Spinal cord (tissue), 10 donors: ENCODE measurements at places on chromosomes 11 and 22. TPM values are rescaled to one million over a fixed set of nuclear protein-coding genes. Genes with fewer than 3 reads are reported as not detected.

DNA sequence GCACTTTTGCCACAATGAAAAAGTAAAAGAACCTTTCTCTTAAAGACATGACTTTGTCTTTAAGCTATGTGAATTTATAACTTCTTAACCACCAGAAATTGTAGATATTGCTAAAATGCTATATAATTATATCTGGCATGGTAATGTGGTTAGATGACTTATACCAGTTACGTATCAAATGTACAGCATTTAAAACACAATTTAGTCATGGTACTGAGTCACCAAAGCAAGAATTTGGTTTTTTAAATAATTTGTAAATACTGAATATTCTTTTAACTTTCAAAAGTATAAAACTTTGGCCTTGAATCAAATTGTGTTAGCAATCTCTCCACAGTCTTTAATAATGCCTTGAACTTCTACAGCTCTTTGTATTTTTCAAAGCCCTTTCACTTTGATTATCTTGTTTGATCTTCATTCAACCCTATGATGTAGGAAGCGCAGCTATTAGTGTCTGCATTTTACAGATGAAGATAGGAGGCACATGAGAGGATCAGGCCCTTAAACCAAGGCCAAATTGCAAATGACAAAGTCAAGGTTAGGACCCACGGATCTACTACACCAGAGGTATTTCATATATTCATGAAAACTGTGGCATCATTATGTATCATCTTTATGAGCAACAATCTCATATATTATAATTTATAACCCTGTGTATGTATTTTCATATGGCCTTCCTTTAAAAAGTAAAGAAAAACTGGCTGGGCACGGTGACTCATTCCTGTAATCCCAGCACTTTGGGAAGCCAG, 4.4 kb upstream of the SYTL2 start:
- no peak overlapping the region for H3K4me3 ChIP-seq
- DNase-seq: no peak

DNA sequence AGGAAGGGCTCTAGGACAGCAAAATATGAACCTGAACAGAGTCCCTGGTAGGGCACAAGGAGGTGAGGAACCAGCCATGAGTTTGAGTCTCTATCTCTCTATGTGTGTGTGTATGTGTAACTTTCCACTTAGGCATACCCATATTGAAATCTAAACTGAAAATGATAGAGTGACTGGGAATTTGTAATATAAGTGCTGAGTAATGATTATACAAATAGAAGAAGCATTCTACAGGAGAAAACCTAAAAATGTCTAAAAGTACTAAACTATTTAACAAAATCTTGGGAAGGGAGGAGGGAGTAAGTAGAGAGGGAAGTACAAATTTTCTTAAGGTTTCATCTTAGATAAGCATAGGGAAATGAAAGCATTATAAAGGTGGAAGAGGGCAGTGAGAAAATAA, 97.1 kb upstream of the ZC3H12C start:
- H3K27me3 ChIP-seq: no peaks in the 10 kb centered on the region
- H3K4me3 ChIP-seq: no peak overlapping the region
- H3K4me1 ChIP-seq: no peaks in the 10 kb centered on the region
- DNase-seq: no peak
- H3K27ac ChIP-seq: no peak overlapping the region

DNA sequence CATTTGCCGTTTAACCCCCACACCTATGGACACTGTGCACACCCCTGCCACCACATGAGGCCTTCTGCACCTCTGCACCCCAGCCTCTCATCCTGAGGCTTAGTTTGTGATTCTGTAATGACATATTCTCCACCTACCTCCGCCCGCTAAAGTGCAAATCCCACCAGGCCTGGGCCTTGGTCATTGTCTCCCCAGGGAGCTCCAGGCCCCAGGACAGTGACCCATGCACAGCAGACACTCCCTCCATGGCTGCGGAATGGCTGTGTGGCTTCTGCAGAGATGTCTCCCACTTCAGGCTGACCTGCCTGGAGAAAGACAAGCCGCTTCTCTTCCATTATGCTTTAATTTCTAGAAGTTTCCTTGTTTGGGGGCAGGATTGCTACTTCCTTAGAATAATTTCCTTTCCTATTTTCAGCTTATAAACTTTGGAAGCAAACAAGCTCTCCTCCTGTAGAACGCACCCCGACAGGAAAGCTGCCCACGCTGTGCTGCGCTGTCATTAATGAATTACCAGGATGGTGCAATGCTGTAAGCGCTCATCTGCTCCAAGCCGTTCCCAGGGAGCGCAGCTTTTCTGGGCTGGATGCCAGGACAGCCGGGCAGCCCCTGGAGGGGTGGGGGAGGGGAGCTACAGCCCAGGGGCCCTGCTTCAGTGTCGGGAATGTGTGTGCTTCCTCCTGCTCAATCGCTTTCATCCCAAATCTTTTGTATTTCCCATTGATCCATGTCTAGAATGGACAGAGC, 618.0 kb downstream of the BRD1 start:
- no peaks in the 10 kb centered on the region for H3K27me3 ChIP-seq
- peak; percentile 70 for DNase-seq
- no peaks in the 10 kb centered on the region for H3K36me3 ChIP-seq
- H3K4me3 ChIP-seq: no peak overlapping the region
- peaks cover 45% of the 10 kb centered on the region for H3K4me1 ChIP-seq

GRCh38 chr11:128658502-128658901, 35.4 kb upstream of the FLI1 start:
- peaks cover 4% of the 10 kb centered on the region for H3K4me1 ChIP-seq
- H3K27ac ChIP-seq: no peak overlapping the region
- no peaks in the 10 kb centered on the region for H3K27me3 ChIP-seq
- H3K36me3 ChIP-seq: no peaks in the 10 kb centered on the region

- no peak for DNase-seq
- H3K27me3 ChIP-seq: no peaks in the 10 kb centered on the region
- H3K27ac ChIP-seq: no peak overlapping the region
- no peaks in the 10 kb centered on the region for H3K36me3 ChIP-seq
- no peaks in the 10 kb centered on the region for H3K4me1 ChIP-seq
- H3K4me3 ChIP-seq: no peak overlapping the region
Measured at GRCh38 chr11:59263225-59263894, 50.6 kb upstream of the MPEG1 start.

DNA sequence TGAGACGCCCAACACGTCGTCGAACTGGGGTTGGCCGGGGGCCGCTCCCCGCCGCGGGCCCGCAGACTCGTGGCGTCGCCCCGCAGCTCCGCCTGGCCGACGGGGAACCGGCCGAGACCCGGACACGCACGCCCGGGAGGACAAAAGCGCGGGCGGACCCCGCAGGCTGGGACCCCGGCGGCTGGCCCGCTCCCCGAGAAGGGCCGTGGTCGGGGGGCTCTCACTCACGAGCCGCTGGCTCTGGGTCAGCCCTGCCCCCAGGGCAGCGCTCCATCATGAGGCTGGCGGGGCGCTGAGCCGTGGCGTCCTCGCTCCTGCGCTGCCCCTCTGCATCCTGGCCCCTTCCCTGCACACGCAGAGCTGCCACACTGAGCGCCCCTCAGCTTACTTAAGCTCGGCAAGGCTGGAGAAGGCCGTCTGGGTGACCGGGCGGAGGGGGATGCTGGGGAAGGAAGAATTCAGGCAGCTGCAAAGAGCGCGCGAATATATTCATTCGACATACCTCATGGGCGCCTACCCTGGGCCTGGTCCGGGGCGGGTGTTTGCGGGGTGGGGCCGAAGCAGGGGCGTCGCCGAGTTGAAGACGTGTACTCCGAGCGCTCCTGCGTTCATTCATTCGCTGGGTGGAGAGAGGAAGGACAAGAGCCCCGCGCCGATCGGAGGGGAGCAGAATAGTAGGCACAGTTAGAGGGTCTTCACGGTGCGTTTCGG, 579 bp upstream of the CYB5R2 start:
- peaks cover 25% of the 10 kb centered on the region for H3K27me3 ChIP-seq
- no peaks in the 10 kb centered on the region for H3K36me3 ChIP-seq
- peaks cover 34% of the 10 kb centered on the region for H3K4me1 ChIP-seq
- DNase-seq: no peak
- H3K4me3 ChIP-seq: peak overlapping the region; percentile 37

- peaks cover 4% of the 10 kb centered on the region for H3K4me1 ChIP-seq
- peaks cover 48% of the 10 kb centered on the region for H3K36me3 ChIP-seq
- no peaks in the 10 kb centered on the region for H3K27me3 ChIP-seq
- no peak for DNase-seq
Measured at GRCh38 chr11:73401924-73402833, 26.0 kb downstream of the RELT start.

DNA sequence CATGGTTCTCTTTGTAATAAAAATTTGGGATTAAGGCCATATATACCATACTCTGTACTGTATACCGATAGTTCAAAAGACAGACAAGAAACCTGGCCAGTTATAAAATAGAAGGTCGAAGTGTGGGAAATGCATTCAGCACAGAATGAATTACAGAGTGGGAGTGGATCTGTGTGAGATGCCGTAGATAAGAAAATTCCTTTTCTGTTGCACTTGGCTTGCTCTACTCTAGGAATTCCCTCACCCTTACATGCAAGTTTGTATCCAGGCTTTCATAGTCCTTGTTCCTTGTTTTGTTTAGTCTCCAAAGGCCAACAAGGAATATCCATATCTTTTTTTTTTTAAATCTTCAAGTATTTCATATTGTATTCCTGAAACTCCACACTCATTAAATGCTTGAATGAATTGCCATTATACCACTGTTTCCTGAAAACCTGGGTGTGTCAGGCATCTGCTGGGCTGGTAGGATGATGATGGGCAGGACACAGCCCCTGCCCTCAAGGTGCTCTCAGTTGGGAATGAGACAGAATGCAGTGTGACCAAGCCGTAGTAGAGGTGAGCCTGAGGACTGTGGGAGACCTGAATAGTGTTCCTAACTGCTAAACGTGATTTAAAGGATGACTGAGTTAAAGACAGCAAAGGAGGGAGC, 53.5 kb downstream of the TEAD1 start:
- H3K36me3 ChIP-seq: peaks cover 3% of the 10 kb centered on the region
- H3K27ac ChIP-seq: no peak overlapping the region
- H3K4me1 ChIP-seq: peaks cover 15% of the 10 kb centered on the region
- H3K27me3 ChIP-seq: no peaks in the 10 kb centered on the region

- peak; percentile 76 for DNase-seq
- peaks cover 28% of the 10 kb centered on the region for H3K36me3 ChIP-seq
- H3K4me3 ChIP-seq: no peak overlapping the region
- no peak overlapping the region for H3K27ac ChIP-seq
- no peaks in the 10 kb centered on the region for H3K4me1 ChIP-seq
- H3K27me3 ChIP-seq: no peaks in the 10 kb centered on the region
Measured at GRCh38 chr11:121613724-121614123, 161.0 kb upstream of the SORL1-AS1 start.

DNA sequence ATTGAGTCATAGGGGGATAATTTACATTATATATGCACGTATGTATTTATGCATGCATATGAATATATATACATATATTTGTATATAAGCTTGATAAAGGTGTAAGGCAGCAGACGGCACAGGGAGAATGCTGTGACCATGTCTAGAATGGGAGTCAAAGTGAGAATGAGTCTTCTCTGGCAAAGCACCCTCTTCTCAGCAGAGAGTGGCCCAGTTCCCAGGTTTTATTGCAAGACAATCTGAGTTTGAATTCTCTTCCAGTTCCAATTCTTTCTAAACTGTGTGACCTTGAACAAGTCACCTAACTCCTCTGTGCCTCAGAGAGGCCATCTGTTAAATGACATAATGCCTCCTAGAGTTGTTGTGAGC, 13.8 kb downstream of the EHF start:
- H3K4me3 ChIP-seq: no peak overlapping the region
- DNase-seq: no peak
- H3K4me1 ChIP-seq: peaks cover 42% of the 10 kb centered on the region
- no peaks in the 10 kb centered on the region for H3K27me3 ChIP-seq
- H3K27ac ChIP-seq: no peak overlapping the region

ZBTB3 gene
- total RNA-seq: 15.3 TPM

KRTAP5-7 gene
- 0.17 TPM for total RNA-seq

OR10A2 gene
- total RNA-seq: not detected

SLN gene
- 0.50 TPM for total RNA-seq

PATE2 gene
- total RNA-seq: 1.5 TPM

GPR137 gene
- total RNA-seq: 7.1 TPM
